ENCODE measurements at places on chromosomes 6 and 20. TPM values are rescaled to one million over a fixed set of nuclear protein-coding genes. Genes with fewer than 3 reads are reported as not detected.

DNA sequence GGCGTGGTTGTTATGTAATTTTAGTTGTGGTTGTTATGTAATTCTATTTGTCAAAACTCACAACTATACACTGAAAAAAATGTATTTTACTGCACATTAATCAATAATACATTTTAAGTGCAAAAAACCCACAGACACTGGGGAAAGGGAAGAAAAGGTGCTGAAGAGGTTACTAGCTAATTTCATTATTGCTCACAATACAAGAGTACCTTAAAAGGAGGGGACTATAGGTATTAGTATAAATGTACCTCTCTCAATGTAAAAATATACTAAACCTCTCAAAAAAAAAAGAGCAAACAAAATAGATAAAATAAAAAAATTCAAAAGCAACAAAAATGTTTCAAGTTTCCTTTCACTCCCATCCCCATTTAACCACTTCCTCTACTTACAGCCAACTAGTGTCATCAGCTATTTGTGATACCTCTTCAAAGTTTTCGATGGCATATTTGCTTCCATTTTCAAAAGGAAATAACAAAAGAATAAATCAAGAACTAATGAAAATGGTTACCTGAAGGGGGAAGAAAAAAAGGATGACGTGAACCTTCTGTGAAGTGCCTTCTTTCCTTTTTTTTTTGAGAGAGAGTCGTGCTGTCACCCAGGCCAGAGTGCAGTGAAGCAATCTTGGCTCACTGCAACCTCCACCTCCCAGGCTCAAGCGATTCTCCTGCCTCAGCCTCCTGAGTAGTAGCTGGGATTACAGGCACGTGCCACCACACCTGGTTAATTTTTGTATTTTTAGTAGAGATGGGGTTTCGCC lies 30.2 kb downstream of the RANBP9 start:
- no peak for DNase-seq

GRCh38 chr20:18774207-18774606 lies 39.4 kb upstream of the SCP2D1 start:
- no peak for DNase-seq

GRCh38 chr6:5706124-5707033 lies 300.3 kb downstream of the NRN1 start:
- DNase-seq = no peak

DNA sequence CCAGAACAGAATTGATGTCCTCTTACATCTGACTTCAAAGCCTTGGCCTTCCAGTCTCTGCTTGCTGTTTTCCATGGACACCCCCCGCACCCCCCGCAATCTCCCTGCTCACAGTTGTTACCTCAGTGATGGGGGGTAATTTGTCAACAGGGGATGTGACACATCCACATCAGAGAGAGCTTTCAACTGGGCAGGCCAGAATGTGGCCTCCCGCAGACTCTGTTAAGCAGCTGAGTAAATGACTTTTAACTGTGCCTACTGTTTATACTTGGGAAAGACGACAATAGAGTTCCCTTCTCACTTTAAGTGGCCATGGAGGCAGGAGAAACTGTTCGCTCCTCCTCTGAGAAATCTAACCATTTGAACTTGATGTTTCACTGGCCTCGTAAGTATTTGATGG lies 51.0 kb downstream of the TXNDC5 start:
- DNase-seq = no peak

DNA sequence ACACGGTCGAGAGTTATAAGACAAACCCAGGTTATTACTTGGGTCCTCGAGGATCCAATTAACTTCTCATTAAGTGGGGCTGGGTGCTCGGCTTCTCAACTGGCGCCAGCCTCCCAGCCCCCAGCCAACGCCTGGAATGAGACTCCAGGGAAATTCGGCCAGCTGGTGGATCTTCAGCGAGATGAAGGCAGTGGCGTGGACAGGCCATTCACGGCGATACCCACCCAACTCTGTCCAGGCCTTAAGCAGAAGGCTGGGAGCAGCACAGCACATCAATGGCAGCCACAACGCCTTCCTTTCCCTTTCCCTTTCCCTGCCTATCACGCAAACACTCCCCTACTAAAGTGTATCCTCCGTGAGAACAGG lies 868 bp downstream of the METTL24 start:
- no peak for DNase-seq

The DACT2 gene
- not detected for total RNA-seq

- DNase-seq = no peak
These were observed 37.9 kb upstream of the PCMTD2 start for GRCh38 chr20:64217539-64218221.

DNA sequence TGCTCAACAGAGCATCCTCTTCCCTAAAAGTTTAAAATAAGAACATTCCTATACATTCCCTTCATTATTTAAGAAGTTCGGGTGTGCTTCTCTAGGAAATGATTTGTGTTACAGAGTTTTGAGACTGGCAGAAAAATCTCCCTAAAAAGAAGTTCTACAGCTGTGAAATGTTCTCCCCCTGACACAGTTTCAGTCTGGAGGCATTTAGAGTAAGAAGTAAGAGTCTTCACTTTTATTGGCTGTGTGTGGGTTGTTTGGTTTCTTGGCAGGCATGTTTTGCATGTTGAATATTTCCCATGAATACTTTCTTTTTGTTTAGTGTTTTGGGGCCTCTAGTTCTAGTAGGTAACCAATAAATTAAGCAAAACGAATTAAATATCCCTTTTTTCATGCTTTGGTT lies 195.9 kb downstream of the TENT5A start:
- DNase-seq = no peak

GRCh38 chr6:169725125-169726048 lies 1.1 kb upstream of the PHF10 start:
- DNase-seq = no peak

DNA sequence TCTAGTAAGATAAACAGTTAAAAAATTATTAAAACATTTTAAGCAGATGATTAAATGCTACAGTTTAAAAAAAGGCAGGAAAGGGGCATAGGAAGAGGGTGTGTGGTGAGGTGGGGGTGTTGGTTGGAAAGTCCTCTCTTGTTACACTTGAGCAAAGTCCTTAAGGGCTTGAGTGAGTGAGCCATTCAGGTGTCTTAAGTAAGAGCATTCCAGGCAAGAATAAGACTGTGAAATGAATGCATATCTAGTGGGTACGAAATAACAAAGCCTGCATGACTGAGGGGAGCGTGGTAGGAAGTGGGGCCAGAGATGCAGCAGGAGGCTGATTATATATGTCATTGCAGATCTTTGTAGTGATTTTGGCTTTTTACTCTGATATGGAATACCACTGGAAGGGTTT lies 5.1 kb downstream of the CDKAL1 start:
- DNase-seq = peak; percentile 29

The CLPSL2 gene
- not detected for total RNA-seq

DNA sequence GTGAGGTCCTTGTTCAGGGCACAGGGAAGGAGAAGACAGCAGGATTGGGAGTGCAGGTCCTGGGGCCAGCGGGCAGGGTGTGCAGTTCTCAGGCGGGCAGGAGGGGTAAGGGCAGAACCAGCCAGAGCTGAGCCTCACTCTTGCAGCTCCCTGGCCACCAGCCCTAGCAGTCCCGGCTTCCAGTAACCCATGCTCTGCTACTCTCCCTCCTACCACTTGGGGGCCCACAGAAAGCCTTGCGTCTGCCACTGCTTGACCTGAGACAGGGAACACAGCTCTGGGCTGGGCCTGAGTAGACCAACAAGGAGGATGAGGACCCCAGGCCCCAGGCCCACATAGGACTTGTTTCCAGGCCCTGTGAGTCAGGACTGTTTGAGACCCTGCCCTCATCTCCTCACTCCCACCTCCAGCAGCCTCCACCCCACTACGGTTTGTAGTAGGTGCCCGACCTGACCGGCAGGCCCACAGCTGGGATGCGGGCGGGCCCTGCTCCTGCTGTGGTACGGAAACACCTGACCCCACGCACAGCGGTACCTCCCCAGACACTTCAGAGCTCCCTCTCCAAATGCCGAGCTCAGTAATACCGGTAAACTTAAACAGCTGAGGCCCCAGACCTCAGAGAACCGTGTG lies 39.2 kb downstream of the KCNK5 start:
- DNase-seq = peak; percentile 74

- no peak for DNase-seq
These were observed 43.2 kb upstream of the CTNNBL1 start for GRCh38 chr20:37650661-37651060.

The PKIB gene
- 0.32 TPM for total RNA-seq

- no peak for DNase-seq
These were observed 196.7 kb upstream of the CDH4 start for GRCh38 chr20:61055180-61056010.

The POM121L2 gene
- total RNA-seq = not detected

GRCh38 chr20:53609491-53610445 lies 16.1 kb upstream of the ZNF217 start:
- no peak for DNase-seq

DNA sequence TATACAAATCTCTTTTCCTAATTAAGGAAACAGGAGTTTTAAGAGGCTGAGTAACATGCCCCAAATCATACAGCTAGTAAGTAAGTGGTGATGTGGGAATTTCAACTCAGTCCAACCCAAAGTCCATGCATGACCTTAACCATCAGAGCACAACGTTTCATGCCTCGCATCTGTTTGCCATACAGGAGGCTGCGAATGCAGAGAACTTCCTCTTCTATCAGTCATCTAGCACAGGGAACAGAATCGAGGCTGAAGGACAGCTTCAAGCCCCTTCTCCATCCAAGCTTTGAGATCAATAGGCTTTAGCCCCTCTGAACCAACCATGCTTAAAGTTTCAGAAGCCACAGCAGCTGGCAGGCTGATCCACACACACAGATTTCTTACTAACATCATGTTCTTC lies 113.2 kb downstream of the MAFB start:
- DNase-seq = no peak

The THBS2 gene
- not detected for total RNA-seq

DNA sequence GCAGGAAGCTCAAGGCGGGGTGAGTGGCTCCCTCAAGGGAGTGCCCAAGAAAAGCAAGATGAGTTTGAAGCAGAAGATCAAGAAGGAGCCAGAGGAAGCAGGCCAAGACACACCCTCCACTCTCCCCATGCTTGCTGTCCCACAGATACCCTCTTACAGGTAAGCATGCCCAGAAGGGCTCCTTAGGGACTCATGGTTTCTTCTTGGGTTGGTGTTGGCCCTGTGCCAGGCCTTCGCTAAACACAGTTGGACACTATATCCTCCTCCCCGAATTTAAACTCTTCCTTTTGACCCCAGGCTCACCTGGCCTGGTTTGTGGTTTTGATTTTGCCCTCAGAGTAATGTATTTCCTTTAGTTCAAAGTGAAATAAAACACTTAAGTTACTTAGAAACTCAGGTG lies 5.1 kb downstream of the BRPF3 start:
- no peak for DNase-seq

DNA sequence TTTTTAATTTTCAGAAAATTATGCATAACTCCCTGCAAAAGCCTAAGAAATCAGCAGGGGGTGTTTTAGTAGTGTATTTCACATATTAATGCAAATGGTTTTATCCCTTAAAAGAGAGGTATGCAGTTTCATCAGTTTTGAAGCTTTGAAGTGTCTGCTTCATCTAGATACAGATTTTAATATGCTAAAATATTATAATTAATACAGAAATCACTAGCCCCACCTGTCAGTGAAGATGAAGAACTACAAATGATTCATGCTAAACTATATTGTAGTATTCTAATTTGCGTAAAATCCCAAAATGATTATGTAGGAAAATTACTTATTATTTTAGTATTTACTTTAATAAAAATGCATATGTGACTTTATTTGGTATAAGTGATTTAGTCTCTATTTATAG lies 2.9 kb upstream of the TFB1M start:
- peak; percentile 67 for DNase-seq

The TBXT gene
- 11.3 TPM for total RNA-seq

DNA sequence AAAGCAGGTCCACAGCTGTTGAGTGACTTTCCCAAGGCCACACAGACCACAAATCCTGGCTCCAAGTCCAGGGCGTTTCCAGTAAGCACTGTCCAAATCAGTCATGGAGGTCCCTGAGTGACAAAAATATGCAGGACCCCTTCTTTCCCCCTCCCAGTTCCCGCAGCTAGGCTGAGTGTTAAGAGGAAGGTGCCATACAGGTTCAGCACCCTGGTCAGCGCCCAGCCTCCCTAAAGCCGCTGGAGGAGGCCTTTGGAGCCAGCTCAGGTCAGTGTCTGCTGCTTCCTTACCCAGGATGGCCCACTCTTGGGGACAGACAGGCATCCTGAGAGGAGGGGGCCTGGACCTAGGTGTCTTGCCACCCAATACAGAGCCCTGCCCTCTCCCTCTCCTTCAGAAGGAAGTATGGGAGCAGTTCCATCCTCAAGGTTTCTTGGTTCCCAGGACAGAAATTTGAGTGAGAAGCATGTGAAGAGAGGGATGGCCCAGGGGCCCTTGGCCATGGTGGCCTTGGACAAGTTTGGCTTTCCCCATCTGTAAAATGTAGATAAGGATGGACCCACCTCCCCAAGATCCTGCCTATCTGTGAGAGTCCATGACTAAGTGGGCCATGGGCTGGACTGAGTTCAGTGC lies 13.2 kb downstream of the TMEM74B start:
- DNase-seq = peak; percentile 53

The KIZ gene
- 22.1 TPM for total RNA-seq

DNA sequence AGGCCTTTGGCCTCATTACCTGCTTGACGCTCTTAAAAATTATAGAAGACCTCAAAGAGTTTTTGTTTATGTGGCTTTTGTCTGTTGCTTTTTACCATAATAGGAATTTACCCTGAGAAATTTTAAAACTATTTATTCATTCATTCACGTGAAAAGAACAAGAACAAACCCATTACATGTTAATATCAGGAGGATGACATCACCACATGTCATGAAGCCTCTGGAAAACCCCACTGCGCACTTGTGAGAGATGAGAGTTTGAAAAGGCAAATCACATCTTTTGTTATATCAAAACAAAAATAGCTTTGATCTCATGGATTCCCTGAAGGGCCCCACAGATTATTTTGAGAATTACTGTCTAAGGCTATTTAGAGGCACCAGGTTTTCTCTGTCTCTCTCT lies 61.3 kb upstream of the EYA2 start:
- DNase-seq = no peak

DNA sequence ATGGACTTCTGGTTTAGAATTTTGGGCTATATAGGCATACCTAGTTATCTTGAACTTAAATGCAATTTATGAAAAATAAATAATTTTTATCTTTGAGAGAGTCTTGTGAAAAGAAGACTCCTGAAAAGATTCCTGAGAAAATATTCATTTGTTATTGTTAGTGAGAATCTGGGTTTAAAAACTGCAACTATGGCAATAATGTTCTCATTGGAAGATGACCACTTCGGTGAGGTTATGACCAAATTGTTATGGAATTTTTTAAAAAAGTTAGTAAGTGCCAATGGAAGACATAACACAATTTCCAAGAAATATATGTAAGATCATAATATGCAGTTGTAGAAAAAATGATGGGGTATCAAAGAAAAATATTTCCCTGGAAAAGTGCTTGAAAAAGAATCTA lies 46.3 kb downstream of the GRIK2 start:
- no peak for DNase-seq

Measured in Karpas-422 (cell line).